ENCODE measurements at places on chromosomes 2 and 18. TPM values are rescaled to one million over a fixed set of nuclear protein-coding genes. Genes with fewer than 3 reads are reported as not detected.

The NDC80 gene
- 52.1 TPM for total RNA-seq

The MRO gene
- total RNA-seq: 0.23 TPM

The ZNF892 gene
- 20.2 TPM for total RNA-seq

The ASB1 gene
- total RNA-seq: 39.9 TPM

The CNTNAP5 gene
- 1.1 TPM for total RNA-seq

The UGT1A10 gene
- total RNA-seq: not detected

The LBX2 gene
- total RNA-seq: not detected

The TMEM163 gene
- 0.71 TPM for total RNA-seq

- no peak for DNase-seq
Measured at GRCh38 chr2:166375195-166375735, 479 bp downstream of the SCN9A start.

DNA sequence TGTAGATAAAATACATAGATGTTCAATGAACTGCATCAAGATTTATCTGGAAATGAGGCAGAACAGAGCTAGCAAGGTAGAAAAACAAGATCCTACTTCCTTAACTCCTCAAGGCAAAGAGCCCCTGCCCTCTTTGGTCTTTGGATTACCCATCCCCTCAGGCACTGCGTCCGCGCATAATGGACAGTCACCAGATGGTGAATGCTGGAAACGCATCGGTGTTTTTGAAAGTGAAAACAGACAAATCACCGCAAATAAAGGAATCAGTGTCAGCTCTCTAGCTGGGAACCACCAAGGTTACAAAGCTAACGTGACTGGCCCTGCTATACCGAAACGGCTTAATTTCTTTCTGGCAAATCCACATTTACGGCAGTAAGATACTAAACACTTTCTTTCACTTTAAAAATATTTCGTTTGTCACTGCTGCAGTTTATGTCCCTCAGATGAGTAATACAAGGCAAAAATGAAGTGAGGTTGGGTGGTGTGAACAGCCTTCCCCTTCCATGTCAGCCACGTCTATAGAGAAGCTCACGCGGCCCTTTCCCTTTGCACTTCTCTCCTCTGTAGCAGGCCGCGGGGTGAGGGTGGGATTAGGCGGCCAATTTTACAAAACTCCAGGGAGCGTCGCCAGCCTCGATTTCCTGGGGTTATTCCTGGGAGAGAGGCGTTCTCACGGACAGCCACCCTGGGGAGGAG is 627 bp upstream of the GALR1 start:
- DNase-seq: no peak

DNA sequence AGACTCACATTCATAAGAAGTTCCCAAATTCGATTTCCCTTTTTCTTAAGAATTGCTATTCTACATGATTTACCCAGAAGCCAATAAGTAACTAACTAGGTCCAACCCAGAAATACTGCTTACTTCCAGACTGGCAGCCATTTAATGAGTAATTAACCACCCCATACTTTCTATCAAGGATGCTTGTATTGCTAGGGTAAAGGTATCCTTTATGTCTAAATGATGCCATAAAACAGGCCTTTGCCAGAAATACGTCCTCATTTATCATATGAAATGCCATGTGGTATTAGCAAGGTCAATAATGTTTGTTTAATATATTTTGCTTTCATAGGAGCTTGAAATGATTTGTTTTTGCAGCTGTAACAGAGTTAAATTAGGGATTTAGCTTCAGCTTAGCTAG is 56.1 kb downstream of the PLEKHM3 start:
- no peak for DNase-seq

GRCh38 chr2:190443055-190443454 is 34.9 kb downstream of the MFSD6 start:
- no peak for DNase-seq

DNA sequence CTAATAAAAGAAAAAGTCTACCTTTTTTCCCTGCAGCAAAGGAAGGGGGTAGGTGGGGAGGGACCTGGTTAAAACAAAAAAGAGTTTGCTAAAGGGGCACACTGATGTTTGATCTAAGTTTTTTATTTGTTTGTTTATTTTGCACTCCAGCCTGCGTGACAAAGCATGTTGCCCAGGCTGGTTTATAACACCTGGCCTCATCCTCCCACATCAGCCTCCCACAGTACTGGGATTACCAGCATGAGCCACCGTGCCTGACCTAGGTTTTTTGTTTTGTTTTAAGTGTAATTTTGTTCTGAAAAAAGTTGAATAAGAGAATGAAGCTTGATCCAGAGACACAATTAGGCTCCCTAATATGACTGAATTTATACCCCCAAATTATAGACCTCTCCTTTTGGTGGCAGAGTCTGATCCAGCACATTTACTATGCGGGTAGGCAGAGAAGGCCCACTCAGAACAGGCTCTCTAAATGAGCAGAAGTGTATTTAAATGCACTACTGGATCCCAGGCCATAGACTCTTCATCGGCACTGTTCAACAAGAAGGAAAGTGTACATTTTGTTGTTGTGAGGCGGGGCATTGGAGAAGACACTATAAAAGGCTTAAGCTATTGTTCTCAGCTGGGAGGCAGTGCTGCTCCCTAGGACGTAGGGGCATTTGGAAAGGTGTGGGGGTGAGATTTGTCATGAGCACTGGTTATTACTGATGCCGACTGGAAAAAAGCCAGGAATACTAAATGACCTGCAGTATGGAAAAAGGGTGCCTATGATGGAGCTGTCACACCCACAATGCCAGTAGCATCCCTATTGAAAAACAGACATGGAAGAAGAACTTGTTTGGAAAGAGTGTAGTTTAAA is 32.4 kb downstream of the MRPS9 start:
- no peak for DNase-seq

- DNase-seq: no peak
Measured at GRCh38 chr2:37826611-37827010, 98.5 kb upstream of the RMDN2 start.

DNA sequence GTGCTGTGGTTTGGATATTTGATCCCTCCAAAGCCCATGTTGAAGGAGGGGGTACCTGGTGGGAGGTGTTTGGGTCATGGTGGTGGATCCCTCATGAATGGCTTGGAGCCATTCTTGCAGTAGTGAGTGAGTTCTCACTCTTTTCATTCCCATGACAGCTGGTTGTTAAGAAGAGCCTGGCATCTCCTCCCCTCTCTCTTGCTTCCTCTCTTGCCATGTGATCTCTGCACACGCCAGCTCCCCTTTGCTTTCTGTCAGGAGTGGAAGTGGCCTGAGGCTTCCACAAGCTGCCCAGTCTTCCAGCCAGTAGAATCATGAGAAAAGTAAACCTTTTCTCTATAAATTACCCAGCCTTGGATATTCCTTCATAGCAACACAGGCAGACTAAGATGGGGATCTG is 8.6 kb downstream of the ADD2 start:
- no peak for DNase-seq

DNA sequence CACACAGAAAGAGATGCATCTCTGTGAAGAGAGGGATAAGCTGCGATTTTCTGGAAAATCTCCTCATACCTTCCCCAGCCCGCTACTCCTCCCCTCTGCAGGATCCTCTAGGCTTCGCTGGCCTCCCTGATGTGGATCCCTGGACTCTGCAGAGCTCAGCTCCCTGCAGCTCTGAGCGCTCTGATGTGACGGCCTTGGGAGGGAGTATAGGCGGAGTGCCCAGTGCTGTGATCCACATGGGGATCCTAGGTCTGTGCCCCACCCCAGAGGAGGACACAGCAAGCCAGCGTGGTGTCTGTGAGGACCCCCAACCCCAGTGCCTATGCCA is 111.0 kb downstream of the GYPC start:
- DNase-seq: no peak

- no peak for DNase-seq
Measured at GRCh38 chr2:179298666-179299065, 34.0 kb upstream of the SESTD1 start.

GRCh38 chr2:118094503-118094902 is 6.2 kb downstream of the INSIG2 start:
- DNase-seq: no peak

DNA sequence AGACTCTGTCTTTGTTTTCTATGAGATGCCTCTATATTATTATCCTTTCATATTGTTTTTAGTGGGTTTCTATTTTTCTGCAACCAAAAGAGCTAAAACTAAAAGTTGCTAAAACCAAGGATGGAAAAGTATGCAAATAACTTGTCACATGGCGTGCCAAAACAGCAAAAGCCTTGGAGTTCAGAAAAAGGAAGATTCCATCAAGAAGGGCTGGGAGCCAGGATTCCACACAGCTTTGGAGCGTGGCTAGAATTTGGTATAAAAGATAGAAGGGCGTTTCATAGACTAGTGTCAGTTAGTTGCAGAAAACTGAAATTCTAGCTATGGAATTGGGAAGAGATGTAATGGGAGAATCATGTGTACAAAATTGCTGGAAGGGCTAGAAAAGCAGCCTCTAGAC is 4.1 kb downstream of the SCYGR1 start:
- DNase-seq: no peak

- no peak for DNase-seq
Measured at GRCh38 chr2:31580321-31581117, at the start of gene SRD5A2. TSS of gene SRD5A2 (minus strand) at chr2:31580938. CDS start at chr2:31580900, 38 bp downstream.

- no peak for DNase-seq
Measured at GRCh38 chr2:56195563-56195962, 11.8 kb downstream of the CCDC85A start.
